ENCODE measurements at places on chromosomes 4 and X.
A peak's percentile ranks its signal among the peaks of the same experiment; 100 is the strongest.

DNA sequence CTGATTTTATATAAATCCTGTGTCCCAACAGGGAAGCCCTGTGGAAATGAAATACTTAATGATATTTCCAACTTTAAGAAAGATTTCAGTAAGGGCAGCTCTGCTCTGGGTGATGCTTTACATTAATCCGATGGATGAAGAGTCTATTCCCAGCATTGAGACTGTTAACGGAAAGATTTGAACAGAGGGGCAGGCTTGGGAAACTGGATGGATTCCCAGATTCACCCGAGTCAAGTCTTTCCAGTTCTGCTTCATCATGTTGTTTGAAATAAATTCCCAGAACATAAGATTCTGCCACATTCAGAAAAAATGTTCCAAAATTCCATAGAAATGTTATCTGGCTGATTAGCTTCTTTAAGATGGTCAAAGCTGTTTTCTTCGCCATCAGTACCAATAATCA, 246.0 kb downstream of the FBXW7 start:
- peak; percentile 22 for DNase-seq

- peak; percentile 12 for DNase-seq
These were observed 6.0 kb downstream of the SLC2A9 start for GRCh38 chr4:10015140-10015753.

DNA sequence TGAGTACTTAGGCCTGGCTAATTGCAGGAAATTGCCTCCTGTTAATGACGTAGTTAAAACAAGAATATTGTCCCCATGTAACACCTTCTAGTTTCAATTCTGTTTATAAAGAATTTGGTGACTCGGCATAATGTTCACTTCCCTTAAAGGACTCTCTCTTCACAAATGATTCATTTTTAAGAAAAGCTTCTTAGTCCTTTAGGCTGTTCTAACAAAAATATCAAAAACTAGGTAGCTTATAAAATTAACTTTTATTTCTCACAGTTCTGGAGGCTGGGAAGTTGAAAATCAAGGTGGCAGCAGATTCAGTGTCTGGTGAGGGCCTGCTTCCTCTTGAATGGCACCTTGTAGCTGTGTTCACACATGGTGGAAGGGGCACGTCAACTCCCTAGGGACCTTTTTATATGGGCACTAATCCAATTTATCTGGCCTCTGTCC, 23.8 kb downstream of the COL25A1 start:
- DNase-seq, result no peak

DNA sequence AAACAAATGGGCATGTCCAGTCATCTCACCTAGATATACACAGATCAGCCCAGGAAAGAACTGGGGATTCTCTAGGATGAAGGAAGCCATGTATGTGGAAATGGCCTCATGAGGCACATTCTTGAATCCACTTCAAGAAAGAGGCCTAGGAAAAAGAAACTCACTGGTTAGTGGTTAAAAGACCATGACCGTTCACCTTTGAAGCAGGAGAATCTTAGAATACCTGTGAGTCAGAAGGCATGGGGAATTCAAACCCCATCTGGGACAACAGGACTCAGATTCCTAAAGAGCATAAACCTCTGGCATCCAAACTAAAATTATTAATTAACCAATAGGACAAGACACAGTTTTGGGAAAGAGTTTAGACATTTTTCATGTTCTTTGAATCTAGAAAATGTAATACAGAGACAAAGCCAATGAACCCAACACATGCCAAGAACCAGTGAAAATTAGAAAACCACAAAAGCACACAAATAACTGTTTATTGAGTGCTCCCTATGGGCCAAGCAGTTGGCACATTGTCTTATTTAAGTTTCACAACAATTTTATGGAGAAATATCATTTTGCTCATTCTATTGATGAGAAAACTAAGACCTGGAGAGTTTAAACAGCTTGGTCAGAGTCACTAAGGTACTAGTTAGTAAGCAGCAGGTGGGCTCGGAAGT, 97.5 kb downstream of the NPNT start:
- DNase-seq, result no peak

- DNase-seq, result no peak
These were observed 187.7 kb upstream of the GATB start for GRCh38 chr4:151948351-151949016.

GRCh38 chr4:112968451-112969159, 80.8 kb upstream of the ANK2 start:
- no peak for DNase-seq

DNA sequence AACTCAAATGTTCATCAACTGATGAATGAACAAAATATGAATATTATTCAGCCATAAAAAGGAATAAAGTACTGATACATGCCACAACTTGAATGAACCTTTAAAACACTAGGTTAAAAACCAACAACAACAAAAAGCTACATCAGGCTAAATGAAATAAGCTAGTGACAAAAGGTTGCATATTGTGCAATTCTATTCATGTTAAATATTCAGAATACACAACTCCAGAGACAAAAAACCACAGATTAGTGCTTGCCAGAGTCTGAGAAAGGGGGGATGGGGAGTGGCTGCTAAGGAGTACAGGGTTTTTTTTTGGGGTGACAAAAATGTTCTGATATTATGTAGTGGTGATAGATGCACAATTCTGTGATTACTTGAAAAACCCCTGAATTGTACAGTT, 58.5 kb downstream of the HAUS3 start:
- DNase-seq, result no peak

DNA sequence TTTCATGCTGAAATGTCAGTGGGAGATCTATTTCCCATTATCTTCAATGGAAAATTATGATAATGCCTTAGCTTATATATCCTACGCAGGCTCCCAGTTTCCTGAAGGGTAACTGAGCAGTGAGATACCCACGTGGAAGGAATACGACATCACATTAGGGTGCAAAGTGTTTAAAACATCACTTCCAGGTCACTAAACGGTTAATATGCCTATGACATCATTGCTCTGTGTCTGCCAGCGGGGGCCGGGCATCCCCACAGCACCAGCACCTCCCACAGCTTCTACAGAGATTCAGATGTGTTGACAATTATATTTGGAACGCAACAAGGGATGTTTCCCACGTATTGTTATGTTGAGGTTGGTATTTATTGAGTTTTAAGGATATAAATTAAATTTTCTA, 27.1 kb downstream of the TMEM271 start:
- no peak for DNase-seq

GRCh38 chr4:176001151-176002006, 64.3 kb upstream of the WDR17 start:
- DNase-seq, result peak; percentile 42

DNA sequence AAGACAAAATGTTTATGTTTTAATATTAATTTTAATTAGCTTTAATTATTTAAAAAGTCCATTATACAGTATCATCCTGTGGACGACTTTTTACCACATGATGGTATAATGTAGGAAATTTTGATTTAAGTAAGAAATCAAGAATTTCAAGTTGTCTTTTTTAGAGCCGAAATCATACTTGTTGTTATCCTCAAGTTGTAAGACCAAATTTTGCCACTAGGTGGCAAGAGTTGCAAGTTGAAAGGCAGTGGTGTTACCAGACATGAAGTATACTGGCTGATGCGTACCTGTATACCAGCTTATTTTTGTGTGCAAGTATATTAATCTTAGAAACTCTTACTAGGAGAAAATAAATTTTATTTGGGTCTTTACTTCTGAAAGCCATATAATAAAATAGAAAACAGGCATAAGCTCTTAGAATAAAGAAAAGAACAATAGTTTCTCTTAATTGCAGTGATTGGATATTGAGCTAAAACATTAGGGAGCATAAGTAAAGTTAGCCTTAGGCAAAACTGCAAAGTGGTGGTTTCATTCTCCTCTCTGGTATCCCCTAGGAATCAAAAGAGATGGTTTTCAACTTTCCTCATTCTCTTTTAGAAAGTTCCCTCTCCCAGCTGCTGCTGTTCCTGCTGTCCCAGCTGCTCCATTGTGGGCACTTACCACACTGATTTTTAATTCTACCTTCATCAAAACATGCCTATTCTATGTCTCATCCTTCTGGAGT, 118.0 kb upstream of the WDFY3 start:
- DNase-seq, result peak; percentile 73

DNA sequence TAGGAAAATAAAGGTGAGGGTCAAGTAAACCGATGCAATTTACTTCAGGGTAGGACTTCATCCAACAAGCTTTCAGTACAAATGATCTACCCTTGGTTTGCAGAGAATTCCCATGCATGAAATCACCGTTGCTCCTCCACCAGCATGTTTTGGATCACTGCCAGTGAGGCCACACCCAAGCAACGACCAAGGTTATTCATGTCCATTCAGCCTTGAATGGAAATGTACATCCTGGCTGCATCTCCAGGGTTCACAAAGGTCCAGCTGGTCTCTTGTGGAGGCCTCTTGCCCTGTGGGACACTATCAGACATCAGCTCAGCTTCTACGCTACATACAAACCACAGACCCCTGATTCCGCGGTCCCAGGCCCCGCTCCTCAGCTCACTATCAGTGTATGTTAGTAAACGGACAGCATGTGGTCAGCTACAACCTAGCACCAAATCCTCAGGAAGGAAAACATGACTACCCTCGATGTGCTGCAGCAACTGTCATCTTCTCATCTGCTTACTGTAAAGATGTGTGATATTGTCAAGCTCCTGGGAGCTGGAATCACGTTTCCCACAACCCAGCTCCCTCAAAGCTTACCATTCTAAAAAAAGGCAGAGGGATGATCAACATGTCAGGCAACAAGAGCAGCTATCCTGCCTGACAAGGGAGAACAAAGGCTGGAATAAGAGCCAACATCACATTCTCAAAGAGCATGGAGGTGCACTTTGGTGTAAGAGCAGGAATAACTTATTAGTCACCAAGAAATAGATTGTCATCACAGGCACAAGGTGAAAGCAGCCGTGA, 4.9 kb downstream of the LYAR start:
- no peak for DNase-seq

- peak; percentile 82 for DNase-seq
These were observed 220.4 kb downstream of the SPRY1 start for GRCh38 chr4:123616951-123617461.

DNA sequence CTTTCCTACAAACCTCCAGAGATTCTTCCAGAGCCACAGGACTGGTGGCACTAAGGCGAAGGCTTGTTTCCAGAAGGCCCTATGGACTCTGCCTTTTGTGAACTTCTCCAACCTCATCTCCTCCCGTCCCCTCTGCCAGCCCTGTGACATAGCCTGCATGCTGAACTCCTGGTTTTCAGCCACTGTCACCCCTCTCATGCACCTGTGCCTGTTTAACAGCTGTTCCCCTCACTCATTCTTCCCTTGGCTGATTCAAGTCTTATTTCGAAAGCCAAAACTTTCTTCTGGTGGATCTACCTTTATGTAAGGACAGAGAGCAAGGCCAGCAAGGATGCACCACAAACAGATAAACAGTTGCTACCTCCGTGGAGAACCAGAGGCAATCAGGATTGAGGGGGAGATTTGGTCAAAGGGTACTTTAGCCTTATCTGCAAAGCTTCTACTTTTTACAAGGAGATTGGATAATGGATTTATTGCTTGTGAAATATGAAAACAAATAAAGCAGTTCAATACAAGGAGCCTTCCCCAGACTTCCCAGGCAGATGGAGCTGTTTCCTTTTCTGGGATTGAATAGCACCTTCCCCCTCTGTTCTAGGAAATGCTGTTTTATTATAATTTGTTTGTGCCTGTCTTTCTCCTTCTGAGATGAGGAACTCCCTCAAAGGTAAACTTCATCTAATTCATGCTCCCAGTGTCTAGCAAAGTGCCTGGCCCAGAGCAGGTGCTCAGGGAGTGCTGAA, 5.7 kb downstream of the CITED1 start:
- no peak for DNase-seq

DNA sequence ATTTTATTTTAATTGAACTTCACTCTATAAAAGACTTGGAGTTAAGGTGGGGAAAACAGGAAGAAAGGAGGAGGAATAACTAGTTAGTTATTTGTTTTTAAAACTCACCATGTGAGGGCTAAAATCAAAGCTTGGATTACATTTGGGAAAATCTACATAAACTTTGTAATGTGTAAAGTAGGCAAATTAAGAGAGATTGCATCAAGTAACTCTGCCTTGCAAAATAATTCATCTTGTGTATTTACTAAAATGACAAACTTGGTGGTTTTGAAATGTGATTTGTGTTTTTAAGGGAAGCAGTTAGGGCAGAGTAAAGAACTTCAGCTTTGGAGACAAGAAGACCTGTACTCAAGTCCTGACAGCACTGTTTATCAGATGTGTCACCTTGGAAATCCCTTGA, 43.3 kb upstream of the RASSF6 start:
- DNase-seq, result no peak

- no peak for DNase-seq
These were observed 22.0 kb upstream of the PPARGC1A start for GRCh38 chr4:23911675-23912455.

- no peak for DNase-seq
These were observed 49.5 kb upstream of the GC start for GRCh38 chr4:71833232-71833900.

DNA sequence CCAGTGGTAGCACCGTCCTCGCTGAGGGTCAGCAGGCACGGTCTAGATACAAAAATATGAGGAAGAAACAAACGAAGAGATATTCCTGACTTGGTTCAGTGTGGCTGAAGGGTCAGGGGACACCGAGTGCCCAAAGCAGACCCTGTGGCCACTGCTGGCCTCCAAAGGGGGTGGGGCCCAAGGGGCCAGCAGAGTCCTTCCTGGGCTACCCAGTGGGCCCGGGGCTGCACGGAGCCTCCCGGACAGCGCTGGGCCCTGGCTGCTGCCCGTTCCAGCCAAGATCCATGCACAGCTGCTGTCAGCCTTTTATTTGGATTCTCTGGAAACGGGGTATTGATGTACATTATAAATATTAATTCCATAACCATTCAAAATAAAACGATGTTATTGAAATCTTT, 20.4 kb downstream of the NELFA start:
- DNase-seq, result no peak

DNA sequence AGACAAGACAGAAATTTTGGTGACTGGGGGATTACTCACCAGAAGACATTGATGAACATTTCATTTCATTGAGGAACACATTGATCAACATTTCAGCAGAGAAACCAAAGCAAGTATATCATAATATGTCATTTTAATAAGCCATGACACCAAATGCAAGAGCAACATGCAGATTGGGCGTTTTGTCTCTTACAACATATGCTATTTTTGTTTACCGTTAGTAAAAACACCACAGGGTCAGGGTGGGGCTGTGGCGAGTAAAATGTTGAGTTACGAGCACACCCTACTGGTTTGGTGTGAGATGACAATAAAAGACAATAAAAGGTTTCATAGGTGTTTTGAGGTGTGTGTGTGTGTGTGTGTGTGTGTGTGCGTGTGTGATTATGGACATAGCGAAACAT, 294.5 kb downstream of the PDGFC start:
- peak; percentile 12 for DNase-seq

DNA sequence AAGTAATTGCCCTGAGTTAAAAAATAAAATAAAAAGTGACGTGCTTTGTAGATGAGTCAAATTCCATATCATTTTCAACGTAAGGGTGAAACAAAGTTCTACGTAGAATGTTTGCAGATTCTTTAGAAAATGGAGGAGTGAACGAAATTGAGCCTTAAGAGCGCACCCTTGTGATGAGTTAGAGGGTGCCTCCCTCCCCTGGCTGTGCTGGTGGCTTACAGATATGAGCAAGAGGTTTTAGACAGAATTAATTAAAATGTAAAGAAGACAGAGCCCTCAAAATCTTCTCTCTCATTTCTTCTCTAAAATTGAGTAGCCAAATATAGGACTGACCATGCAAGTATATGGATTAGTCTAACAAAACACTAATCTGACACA, 30.2 kb upstream of the LGI2 start:
- no peak for DNase-seq

All from G401 (cell line).